IMR-90 (cell line): ENCODE measurements at places on chromosomes 4 and X. TPM values are rescaled to one million over a fixed set of nuclear protein-coding genes. Genes with fewer than 3 reads are reported as not detected.

ZNF711 gene
- 2.3 and 3.9 TPM in 2 replicates for total RNA-seq

SMIM10L2A gene
- total RNA-seq: under 0.01 TPM in 2 replicates

TNIP3 gene
- 0.18 and 0.28 TPM in 2 replicates for total RNA-seq

CENPE gene
- 14.5 and 34.2 TPM in 2 replicates for total RNA-seq
